ENCODE measurements at places on chromosomes 3 and 15.

GRCh38 chr3:13282358-13282985, 137.7 kb downstream of the NUP210 start:
- DNase-seq: no peak

- no peak for DNase-seq
Measured at GRCh38 chr15:70036585-70037291, 61.0 kb downstream of the TLE3 start.

GRCh38 chr15:83380059-83380458, 67.1 kb upstream of the SH3GL3 start:
- no peak for DNase-seq

DNA sequence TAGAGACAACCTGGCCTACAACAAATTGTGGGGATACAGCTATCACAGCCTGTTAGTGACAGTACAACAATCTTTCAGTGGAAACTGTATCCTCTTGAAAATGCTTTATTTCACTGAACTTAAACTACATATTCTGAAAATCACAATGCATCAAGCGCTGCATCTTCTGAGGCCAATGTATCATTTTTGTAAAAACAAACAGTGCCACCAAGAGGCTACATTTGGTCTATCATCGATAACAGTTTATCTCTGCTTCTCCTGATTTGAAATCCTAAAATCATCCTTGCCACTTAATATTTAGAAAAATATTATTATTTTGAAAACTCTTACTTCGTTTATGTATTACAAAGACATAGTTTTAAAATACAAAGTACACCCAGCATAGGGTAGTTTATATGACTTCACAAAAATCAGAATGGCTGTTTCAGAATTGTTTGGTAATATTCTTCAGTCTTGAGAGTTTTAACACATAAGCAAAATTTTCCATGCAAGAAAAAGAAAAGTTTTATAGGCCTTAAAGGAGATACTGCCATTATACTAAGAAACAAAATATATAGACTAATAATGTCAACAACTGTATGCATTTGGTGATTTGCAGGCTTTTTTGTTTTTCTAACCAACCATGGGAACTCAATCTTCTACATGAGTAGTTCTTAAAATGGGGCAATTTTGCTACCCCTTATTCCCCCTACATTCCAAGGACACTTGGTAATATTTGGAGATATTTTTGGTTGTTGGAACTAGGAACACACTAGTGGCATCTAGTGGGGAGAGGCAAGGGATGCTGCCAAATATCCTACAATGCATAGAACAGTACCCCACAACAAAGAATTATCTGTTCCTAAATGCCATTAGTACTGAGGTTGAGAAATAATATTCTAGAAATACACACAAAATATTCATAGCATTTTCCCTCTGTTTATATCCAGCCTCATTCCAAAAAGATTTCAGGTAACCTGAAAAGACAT, 42.3 kb downstream of the WDR72 start:
- peak; percentile 82 for DNase-seq
